ENCODE measurements at places on chromosomes 11 and 22. TPM values are rescaled to one million over a fixed set of nuclear protein-coding genes. Genes with fewer than 3 reads are reported as not detected.

GRCh38 chr11:95585069-95585751, 204.4 kb downstream of the FAM76B start:
- peak; percentile 21 for DNase-seq

- no peak for DNase-seq
Measured at GRCh38 chr11:45538363-45538762, 127.1 kb downstream of the CHST1 start.

- no peak for DNase-seq
Measured at GRCh38 chr11:111135101-111135500, 110.4 kb upstream of the POU2AF2 start.

- DNase-seq: no peak
Measured at GRCh38 chr22:35593891-35594470, 23.1 kb downstream of the MB start.

DNA sequence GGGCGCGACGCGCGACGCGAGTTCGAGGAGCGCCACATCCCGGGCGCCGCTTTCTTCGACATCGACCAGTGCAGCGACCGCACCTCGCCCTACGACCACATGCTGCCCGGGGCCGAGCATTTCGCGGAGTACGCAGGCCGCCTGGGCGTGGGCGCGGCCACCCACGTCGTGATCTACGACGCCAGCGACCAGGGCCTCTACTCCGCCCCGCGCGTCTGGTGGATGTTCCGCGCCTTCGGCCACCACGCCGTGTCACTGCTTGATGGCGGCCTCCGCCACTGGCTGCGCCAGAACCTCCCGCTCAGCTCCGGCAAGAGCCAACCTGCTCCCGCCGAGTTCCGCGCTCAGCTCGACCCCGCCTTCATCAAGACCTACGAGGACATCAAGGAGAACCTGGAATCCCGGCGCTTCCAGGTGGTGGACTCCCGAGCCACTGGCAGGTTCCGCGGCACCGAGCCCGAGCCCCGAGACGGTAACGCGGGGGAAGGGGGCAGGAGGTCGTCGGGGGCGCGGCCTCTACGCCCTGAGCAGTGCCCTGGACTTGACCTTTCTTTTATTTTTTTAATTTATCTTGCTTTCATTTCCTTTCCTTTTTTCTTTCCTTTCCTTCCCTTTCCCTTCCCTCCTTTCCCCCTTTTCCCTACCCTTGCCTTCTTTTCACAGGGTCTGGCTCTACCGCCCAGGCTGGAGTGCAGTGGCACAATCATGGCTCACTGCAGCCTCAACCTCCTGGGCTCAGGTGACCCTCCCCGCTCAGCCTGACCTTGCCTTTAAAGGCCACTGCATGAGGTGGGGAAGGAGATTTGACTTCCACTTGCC, 5.0 kb downstream of the MPST start:
- DNase-seq: no peak

GRCh38 chr22:17726006-17726927, 48.0 kb downstream of the BID start:
- DNase-seq: no peak

GRCh38 chr11:100329352-100329751, 357.7 kb upstream of the ARHGAP42 start:
- peak; percentile 23 for DNase-seq

DNA sequence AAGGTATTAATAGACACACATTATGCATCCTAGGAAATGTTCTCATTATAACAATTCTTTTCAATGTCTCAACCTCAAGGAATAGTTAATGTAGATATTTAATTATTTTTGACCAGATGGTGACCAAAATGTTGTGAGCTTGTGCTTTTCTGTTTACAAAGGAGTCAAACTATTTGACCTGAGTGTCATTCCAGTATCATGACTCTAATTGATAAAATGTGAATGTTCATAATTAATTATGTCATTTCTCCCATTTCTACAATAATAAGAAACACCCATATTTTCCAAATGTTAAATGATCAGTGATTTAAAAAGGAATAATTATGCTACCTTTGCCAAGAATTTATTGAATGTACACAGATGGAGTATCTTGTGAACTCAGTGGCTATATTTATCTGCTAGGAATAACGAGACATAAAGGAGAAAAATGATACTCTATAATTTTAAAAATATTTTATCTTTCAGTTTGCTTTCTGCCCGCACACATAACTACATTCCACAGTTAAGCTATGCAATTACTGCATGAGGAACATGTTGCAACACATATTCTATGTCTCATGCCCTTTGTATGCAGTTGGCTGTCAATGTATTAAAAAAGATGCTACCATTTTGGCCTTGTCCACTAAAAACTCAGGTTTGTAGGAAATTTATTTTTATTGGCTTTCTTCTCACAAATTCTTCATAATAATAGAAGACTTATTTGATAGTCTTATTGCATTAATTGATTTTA, 376.7 kb upstream of the CCDC179 start:
- DNase-seq: no peak

Gene APOL3
- total RNA-seq: 10.4 TPM

Gene TMEM191B
- 0.35 TPM for total RNA-seq
